COR-L47 (cell line): ENCODE measurements at places on chromosomes 12 and 14.

DNA sequence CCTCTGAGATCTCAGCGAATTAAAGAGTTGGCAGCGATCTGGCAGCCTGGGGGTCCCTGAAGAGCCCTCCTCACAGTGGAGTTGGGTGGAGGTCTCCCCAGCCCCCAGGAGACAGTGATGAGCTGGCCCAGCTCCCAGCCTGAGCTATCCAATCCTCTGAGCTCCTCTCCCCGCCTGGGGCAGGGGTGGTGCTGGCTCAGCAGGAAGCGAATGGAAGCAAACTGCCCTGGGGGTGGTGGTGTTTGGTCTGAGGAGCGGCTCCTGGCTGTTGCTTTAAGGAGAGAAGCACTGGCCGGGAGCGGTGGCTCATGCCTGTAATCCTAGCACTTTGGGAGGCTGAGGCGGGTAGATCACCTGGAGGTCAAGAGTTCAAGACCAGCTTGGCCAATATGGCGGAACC, 19.5 kb upstream of the MEG3 start:
- no peak for DNase-seq

DNA sequence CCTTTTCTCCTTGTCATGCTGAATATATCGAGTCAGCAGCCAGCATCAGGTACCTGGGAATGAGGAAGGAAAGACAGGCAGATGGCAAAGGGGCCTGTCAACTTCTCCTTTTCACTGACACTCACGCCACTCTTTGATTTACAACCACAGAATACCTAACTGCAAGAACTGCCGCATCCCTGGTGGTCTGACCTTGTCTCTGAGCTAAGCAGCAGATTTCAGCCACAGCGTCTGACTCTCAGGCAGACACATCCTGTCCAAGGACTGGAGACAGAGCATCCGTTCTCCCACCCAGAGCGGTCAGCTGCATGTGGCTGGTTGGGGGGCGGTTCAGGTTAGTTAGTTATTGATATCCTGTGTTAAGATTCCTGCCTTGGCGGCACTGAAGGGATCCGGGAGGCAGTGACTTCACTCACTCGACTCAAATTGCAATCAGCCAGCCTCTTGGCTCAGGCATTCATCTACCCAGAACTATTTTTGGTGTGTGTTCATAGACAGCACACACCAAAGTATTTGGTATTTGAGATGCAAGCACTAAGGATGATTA, 11.2 kb upstream of the MAP1LC3B2 start:
- no peak for DNase-seq

DNA sequence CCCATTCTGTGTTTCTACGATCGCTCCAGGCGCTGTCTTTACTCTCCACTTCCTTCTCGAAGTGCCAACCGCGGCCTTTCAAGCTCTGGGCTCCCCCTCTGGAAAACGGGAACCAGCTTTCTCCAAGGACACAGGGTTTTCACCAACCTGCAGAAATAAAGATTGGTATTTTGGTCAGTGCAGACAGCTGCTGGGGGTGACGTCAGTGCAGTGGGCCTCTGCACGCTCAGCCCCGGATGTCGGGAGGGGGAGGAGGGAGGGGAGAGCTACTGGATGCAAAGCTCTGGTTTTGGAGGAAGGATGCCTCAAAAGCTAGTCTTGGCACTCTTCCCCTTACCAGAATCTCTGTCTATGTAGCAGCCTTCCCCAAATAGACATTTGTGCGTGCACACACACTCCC, 19.9 kb downstream of the HRK start:
- no peak for DNase-seq

DNA sequence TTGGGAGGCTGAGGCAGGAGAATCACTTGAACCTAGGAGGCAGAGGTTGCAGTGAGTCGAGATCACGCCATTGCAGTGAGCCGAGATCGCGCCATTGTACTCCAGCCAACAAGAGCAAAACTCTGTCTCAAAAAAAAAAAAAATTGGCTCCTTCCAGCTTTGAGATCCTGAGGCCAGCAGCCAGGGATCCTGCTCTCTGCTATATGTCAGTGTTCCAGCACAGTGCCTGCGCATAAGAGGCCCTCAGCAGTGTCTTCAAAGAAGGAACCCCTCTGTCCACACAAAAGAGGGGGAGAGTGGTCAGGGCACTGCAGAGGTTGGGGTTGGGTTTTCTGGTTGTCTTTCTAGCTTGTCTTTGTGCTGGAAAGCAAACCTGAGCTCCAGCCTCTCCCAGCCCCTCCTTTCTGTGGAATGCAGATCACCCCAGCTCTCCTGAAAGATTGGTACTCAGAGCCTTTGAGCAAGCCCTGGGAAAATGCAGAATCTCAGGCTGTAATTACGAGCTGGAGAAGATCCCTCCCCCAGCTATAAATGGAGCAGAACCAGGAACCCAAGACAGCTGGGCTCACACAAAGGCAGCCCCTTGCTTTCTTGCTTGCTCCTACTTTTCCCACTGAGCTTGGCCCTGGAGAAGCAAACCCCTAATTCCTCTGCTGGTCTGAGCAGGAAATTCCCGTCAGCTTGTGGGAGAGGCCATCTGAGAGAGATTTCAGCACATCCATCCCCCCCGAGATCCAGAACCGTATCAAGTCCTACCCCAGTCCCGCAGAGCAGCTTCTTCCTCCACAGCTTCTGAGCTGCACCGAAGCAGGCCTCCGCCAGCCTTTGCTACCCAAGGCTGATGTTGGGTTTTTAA, 205.7 kb downstream of the ZFP36L1 start:
- DNase-seq, result no peak

DNA sequence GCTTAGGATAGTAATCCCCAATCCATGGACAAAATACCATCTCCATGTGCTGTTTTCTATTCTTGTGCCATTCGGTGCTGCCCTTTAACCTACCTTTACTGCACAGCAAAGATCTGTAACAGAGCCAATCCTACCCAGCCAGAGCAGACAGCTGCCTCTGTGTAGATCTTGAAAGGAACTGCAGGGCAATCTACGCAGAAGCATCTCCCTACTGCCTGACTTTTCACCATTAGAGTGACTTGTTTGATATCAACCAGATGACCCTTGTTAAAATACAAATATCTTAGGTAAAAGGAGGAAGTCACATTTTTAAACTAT, 33.9 kb upstream of the PPM1A start:
- no peak for DNase-seq

GRCh38 chr12:111446631-111447570, 41.2 kb downstream of the SH2B3 start:
- no peak for DNase-seq

- no peak for DNase-seq
Measured at GRCh38 chr12:9367201-9367600, 159.0 kb upstream of the PZP start.

DNA sequence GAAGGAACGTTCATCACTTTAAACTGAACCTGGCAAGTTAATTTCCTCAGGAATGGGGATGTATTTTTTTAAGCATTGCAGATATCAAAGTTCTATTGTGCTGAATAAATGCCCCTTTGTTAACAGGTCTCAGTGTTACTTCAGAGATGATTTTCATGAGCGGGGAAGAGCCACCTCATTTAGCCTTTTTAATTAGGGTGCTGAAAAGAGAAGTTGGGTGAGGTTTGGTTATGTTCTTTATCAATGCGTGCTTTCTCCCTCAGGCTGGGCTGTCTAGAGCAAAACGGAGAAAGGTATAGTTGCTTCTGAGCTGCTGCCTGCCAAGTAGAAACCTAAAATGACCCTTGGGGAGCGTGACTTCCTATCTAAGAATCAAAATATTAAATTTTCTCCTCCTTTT, 8.0 kb upstream of the HIP1R start:
- no peak for DNase-seq

DNA sequence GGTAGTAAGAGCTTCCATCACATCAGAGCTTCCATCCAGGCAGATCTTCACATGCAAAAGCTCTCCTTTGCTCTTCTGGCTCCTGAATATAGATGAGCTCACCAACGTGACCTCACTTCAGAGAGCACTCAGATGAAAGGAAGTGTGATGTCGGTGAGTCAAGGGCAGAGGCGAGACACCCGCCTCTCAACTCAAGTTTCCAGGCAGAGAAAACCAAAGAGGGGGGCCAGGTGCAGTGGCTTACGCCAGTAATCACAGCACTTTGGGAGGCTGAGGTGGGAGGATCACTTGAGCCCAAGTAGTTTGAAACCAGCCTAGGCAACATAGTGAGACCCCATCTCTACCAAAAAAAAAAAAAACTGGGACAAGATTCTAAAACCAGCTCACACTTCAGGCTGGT, 126.9 kb downstream of the DUSP6 start:
- DNase-seq, result no peak

DNA sequence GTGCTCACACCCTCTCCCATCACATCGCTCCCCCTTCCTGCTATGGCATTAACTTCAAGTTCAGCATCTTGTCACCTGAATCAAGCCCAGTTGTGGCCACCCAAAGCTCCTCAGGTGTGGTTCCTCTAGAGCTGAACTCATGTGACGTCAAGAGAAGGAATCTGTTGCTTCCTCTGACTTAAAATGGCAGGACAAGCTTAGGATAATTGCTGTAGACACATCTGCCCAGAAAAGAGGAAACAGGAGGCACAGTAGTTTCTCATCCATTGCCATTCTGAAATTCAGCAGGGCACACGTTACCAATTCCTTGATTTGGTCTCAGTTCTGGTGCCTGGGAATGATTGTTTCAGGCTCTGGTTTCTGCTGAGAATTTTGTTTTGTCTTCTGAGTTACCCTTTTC, 52.1 kb downstream of the RCOR1 start:
- DNase-seq, result no peak
